ENCODE measurements at places on chromosomes 4 and X.

DNA sequence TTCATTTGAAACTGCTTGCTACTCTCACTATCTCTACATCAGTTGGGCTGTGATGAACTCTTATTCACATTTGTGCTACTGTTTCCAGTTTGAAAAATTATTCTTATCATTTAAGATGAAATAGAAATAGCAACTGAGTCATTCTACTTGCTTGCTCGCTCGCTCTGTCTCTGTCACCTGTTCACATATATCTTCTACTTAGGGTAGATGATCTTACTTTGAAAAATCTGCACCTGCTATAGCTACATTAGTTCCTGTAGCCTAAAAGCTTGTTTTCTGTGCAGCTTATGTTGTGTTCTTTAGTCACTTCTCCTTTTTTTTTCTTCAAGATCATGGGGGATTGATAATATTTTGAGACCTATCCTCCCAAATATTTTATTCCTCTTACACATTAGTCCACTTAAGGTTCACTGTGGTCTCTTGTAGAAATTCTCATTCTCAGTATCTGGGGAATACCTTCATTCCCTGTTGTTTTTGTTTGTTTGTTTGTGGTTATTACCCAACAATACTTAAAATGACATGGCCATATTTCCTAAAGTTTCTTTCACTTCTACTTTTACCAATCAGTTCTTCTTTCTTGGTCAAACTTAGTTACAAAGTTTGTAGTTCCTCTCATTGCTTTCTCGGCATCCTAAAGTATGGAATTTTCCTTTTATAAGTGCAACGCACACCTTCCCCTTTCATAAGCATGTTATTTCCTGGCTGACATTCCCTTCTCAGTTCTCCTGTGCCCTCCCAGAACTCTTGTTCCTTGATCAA is 36.5 kb downstream of the CLCN5 start:
- no peak for DNase-seq

DNA sequence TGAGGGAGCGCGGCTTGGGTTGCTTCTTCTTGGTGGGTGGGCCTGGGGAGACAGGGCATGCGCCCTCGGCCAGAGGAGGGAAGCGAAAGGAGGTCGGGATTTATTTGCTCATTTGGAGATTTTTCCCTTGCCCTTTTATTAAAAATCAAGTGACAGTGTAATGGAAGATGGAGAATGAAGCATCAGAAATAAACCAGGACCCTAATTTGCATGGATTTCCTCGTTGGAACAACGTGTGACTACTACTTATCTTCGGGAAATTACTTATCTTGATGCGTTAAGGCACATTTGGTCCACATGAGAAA is 709 bp upstream of the CLOCK start:
- DNase-seq: peak; percentile 50

DNA sequence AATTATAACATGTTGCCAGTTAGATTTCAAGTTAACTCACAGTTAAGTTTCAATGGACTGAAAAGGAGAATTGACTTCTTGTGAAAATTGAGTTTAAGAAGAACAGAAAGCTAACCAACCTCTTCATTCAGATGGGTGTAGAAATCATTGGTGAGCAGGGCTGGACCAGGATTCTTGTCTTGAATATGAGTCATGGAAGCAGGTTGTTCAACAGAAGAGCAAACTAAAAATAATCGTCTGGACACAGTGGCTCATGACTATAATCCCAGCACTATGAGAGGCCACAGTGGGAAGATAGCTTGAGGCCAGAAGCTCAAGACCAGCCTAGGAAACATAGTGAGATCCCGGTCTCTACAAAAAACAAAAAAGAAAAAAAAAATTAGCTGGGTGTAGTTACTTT is 98.2 kb downstream of the ARSJ start:
- no peak for DNase-seq

DNA sequence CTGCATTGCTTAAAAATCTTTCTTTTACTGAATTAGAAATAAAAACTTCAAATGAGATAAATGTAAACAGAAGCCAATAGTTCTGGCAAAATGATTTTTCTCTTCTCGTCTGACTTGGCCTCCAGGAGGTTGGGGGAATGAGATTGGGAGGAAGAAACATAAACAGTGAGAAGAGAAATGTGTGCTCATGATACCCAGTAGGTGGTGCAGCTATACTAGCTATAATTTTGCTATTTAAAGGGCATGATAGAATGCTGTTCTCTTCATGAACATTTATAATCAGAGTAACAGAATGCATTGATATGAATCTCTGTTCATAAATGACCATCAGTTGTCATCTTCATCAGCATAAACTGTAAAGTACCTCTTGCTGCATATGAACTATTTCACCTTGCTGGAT is 85.5 kb downstream of the TACR3 start:
- no peak for DNase-seq

DNA sequence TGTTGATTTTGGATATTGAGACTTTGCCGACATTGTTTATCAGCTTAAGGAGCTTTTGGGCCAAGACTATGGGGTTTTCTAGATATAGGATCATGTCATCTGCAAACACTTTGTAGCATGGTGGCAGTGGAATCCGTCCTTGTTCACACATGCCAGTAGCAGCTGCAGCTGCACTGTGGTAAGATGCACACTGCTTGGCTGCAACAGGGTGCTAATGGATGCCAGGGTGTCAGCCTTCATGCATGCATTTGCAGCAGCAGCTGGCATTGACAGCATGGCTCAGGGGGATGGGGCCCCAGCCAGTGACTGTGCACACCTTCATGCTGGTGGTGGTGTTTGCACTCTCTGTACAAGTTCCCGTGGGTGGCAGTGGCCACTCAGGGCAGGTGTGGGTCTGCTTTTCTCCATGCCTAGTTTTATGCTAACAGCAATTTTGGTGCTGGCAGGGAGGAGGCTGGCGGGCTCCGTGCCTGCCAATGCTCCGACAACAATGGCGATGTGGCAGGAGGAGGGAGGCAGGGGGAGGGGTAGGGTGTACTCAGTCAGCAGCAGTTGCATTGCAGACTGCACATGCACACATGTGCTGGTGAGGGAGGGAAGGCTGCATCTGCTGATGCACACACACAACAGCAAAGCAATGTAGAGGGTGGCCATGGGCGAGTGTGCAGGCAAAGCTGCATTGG is 37.5 kb downstream of the BEX3 start:
- no peak for DNase-seq

Measured in NCI-H510A (cell line).